ENCODE measurements at places on chromosomes 4 and X.

GRCh38 chr4:183026701-183027100 is 72.4 kb upstream of the WWC2 start:
- no peak for DNase-seq

GRCh38 chr4:53043891-53044650 is 182.0 kb downstream of the RASL11B start:
- DNase-seq, result no peak

DNA sequence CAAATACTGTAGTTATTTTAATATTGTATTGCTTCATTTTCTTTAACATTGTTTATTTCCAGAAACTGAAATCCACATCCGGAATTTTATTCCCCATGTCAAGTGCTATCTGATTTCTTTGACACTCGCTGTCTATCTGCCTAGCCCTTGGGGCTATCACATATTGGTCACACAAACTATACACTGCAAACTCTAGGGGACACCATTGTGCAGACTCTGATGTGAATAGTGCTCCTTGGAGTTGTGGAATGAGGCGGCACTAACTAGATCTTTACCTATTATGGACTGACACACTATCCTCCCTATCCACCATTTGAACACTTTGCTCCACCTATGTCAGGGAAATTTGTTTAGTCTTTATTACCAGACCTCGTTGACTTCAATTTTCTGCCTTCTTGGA is 534.5 kb downstream of the GLUD2 start:
- peak; percentile 12 for DNase-seq

GRCh38 chr4:123836851-123837595 is 440.4 kb downstream of the SPRY1 start:
- peak; percentile 43 for DNase-seq

GRCh38 chr4:47383829-47384427 is 79.6 kb downstream of the COMMD8 start:
- DNase-seq, result peak; percentile 42

DNA sequence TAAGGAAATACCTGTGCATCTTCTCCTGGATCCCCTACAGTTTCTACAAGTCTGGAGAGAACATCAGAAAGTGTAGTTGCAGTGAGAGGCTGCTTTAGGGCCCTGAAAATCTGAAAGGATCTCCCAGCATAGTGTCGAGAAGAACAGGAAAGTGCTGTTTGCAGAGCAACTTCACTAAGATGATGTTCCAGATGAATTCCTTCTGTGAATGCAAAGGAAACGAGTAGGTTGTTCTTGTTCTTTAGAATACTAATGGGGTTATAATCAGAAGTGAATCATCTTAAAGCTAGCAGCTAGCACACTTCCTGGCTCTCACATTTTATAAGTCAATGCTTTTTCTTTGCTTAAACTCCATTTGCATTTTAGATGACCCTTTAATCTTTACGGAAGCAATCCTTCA is 53.7 kb downstream of the ZAR1 start:
- DNase-seq, result peak; percentile 24

GRCh38 chr4:147567276-147567675 is 49.9 kb upstream of the TMEM184C start:
- DNase-seq, result no peak

DNA sequence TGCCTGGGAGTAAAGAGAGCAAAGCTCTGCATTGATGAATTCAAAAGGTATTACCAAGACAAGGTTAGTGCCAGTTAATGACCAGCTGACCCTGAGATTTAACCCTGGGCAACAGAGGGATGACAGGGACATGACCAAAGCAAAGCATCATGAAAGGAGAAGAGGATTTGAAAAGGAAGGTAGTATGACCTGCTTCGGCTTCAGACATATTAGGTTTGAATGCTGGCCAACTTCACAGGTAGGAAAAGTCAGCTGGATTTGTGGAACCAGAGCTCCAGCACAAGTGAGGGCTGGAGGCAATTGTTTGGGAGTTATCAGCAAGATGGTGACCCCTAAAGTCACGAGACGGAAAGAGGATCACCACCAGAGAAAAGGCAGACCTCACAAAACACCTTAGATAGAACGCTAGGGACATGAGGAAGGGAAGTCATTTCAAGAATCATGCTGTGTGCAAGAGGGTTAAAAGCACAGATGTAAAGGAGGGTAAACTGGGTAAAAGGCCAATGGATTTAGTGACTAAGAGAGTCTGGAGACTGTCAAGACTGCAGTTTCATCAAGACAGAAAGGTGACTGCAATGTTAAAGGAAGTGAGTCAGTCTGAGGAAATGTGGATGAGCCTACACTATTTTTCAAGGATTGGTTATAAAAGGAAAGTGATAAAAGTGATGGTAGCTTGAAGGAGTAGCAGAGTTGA is 45.6 kb downstream of the SH3RF1 start:
- peak; percentile 97 for DNase-seq

DNA sequence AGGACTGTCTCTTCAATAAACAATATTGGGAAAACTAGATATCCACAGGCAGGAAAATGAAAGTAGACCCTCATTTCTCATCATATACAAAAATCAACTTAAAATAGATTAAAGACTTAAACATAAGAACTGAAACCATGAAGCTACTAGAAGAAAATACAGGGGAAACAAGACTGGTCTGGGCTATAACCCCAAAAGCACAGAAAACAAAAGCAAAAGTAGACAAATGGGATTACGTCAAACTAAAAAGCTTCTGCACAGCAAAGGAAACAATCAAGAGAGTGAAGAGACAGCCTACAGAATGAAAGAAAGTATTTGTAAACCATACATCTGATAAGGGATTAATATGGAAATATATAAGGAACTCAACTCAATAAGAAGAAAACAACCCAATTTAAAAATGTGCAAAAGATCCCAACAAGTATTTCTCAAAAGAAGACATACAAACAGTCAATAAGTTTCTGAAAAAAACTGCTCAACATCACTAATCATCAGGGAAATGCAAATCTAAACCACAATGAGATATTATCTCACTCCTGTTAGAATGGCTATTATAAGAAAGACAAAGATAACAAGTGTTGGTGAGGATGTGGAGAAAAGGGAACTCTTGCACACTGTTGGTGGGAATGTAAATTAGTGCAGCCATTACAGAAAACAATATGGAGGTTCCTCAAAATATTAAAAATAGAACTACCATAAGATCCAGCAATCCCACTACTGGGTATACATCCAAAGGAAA is 325.3 kb upstream of the RASGEF1B start:
- no peak for DNase-seq
